ENCODE measurements at places on chromosomes 2 and 18.

GRCh38 chr2:165283342-165283741, 44.1 kb downstream of the SCN2A start:
- no peak for DNase-seq

- no peak for DNase-seq
Observed at GRCh38 chr2:106065983-106066820, 127.9 kb downstream of the UXS1 start.

DNA sequence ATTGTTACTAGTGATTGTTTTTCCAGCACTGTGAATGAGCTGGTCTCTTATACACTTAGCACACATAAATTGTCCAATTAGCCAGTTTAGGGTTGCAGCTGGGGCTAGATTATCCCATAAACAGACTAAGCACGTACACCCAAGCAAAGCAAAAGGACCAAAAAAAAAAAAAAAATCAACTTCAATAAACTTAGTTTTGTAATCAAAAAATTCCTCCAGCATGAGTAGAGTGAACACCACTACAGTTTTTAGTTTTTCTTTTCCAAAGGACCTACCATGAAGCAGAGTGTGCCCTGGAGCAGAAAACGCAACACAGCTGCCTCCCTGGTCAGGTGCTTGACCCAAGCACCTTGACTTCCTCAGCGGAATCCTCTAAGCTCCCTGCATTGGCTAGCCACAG, 249.4 kb upstream of the SLC14A2 start:
- DNase-seq = no peak

DNA sequence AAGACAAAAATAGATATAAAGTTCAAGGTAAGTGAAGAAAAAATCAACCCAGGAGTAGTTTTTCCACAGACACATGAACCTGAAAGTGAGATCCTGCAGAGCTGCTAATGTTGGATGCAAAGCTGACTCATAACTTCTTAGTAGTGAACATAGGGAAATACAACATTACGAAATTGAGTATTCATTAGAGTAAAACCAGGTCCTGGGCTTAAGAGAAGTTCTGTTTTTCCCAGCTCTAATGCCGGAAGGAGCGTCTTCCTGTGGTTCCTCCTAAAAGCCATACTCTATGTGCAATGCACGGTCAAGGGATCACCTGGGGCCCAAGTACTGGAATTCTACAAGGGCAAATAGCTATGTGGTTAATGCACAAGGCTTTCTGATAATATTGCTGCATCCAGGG, 141.7 kb downstream of the RBMS1 start:
- DNase-seq = peak; percentile 48

DNA sequence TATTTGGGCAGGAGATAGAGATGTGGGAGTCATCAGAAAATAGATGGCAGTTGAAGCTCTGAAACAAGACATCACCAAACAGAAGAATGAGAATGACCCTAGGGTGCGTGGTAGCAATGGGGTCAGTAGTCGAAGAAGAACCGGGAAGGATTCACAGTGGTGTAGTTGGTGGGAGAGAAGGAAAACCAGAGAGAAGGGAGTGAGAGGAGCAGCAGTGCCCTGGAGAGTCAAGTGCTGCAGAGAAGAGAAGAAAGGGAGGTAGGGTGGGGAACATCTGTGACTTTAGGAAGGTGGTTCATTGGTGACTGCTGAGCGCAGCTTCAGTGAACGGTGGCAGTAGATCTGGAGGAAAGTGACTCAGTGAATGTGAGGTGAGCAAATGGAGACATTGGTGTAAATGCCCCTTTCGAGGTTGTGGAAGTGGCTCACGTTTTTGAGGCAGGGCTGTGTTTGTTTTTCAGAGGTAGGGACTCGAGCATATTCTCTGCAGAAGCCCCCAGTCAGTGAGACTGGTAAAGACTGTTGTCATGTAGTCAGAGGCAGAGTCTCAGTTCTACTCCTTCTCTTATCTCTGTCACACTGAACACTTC, 36.4 kb downstream of the CDC42EP3 start:
- no peak for DNase-seq

DNA sequence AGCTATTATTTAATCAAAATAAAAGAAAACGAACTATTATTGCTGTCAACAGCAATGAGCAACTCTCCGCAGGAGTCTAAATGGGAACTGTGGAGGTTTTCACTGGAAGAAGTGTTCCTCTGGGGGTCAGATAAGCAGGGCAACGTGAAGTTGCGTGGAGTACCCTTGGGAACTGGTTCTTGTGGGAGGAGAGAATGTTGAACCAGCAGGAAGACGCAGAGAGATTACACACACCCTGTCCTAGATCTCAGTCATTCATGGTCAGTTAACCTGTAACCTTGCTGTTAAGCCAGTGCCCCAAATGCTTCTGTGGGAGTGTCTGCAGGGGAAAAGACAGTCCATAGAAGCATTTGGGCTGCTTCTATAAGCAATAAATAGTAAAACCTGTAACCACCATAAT, 20.4 kb upstream of the CABLES1 start:
- no peak for DNase-seq

DNA sequence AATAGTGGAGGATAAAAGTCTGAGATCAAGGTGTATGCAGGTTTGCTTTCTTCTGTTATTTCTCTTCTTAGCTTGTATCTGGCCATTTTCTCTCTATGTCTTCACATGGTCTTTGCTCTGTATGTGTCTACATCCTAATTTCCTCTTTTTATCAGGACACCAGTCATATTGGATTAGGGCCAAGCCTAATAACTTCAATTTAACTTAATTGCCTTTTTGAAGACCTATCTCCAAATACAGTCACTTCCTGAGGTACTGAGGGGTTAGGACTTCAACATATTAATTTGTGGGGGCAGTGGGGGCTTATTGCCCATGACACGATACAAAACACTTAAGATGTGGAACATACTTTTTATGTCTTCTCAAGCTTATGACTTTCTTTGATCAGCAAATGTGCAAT, 632.9 kb upstream of the CELF4 start:
- no peak for DNase-seq

DNA sequence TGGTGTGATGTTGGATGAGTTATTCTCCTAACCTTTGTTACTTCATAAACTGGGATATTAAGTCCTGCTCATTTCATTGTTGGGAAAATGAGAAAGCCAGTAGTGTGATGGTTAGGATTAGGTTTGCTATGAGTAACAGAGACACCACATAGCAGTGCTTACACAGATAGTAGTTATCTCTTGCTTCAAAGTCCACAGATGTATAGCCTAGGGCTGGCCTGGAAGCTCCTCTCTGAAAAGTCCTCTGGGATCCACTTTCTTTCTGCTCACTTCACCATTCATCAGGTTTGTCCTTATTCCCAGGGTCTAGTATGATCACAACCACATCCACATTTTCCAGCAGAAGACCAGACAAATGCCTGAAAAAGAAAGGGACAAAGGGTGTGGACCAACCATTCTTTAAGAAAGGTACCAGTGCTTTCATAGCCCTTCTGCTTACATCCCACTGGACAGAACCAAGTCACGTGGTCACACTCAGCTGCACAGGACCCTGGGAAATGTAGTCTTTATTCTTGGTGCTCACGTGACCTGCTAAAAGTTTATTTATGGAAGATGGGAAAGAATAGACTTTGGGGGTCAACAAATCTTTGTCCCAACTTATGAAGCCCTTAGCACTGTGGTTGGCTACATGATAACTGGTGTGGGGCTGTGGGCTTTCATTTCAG, 108.9 kb downstream of the INSIG2 start:
- no peak for DNase-seq

DNA sequence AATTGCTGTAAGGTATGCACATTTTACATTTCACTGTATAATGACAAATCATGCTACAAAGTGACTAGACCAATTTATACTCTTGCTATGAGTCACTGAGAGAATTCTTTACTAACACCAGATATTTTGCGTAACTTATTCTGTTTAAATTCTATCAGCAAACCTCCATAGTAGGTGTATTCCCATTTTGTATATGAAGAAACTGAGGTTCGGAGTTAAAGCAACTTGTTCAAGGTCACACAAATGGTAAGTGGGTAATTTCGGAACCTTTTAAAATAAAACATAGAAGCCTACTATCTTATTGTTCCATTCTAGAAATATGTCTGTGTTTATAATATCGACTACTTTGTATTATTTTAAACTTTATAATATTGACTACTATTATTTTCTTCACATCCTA, 15.9 kb upstream of the CPS1 start:
- DNase-seq = no peak

GRCh38 chr2:205675861-205676516, 6.3 kb upstream of the NRP2 start:
- peak; percentile 83 for DNase-seq

- DNase-seq = peak; percentile 84
Observed at GRCh38 chr18:61464551-61465142, 131.4 kb downstream of the CDH20 start.

DNA sequence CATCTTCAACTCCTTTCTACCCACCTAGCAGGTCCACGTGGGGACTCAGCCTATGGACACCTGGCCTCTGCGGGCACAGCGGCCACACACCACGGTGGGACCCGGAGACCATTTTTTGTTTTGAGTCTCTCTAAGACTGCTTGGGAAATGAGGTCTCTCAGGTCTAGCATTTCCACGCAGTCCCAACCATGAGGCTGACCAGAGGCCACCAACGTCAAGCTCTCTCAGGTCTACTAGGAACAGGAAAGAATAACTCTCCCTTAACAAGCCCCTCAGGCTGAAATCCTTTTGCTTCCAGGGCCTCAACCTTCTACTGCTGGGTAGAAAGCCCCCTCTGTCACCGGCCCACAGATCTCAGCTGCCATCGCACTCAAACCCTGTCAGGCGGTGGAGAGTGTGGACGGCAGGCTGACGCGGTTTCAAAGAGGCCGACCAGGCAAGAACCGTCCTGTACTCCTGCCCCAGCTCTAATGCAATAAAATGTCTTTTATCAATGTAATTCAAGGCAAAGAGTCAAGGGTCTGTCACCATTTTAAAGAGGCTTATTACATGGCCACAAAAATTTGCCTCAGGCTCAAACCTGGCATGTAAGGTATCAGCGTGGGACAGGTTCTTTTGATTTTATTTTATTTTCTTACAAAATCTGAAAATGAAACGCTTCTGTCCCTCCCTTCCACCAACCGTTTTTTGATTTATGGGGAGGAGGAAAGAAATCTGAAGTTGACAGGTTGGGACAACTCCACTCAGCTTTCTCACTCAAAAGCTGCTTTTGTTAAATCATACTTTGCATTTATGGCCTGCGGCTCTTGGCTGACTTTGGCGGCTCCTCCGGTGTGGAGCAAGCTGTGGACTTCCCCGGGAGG, 74.0 kb downstream of the BCL11A start:
- no peak for DNase-seq

- no peak for DNase-seq
Observed at GRCh38 chr2:119207447-119207846, 16.2 kb upstream of the STEAP3 start.

- DNase-seq = no peak
Observed at GRCh38 chr2:230907361-230908091, 17.5 kb downstream of the GPR55 start.

DNA sequence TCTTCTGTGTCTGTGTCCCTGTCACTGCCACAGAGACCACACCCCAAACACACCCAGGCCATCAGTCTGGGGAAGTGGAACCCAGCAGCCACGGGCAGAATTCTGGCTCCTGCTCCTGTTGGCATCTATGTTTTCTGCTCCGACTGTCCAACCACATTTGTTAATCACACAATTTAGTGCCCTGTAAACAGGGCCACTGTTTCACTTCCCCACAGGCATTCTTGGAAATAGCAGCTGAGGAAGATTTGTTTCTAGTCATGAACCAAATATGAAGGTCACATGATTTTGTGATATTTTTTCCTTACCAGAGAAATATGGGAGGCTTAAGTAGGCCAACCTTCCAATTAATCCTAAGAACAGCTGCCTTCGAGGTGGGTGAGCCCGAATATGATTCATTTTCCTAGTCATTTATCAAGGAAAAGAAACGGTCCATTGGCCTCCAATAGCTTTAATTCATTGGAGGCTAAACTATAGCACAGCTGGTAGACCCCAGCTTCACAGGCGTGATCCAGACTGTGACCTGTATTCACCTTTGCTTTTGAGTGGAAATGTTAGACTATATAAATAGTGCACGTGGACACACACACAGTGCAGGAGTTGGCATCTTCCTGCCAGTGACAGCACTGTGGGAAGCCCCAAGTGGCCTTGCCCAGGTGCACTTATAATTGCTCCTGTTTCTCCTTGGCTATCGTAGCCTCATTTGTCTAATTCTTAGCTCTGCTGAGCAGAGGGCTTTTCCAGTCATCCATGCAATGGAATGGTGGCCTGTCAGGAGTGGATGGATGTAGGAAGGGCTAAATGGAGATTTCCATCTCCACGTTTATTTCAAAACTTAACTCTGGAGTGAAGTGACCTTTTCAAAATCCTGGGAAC, 267.9 kb downstream of the LPIN1 start:
- DNase-seq = peak; percentile 78
